ENCODE measurements at places on chromosomes 16 and 17.

- no peak for DNase-seq
These were observed 95.0 kb downstream of the ADCY9 start for GRCh38 chr16:4021070-4021779.

DNA sequence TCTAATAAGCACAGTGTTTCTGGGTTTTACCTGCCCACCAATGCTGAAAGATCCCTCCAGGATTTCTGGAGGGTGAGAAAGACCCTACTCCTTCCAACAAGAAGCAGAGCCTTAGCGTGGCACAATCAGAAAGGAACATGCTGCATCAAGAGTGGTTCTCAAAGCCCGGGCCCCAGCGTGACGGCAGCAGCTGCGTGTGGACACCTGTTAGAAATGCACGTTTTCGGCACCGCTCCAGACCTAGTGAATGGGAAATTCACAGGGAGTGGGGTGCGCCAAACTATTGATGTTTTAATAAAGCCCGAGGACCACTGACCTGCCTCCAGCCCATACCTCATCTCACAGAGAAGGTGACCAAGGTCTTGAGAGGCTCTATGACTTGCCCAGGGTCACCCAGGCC is 55.8 kb downstream of the PECAM1 start:
- no peak for DNase-seq

DNA sequence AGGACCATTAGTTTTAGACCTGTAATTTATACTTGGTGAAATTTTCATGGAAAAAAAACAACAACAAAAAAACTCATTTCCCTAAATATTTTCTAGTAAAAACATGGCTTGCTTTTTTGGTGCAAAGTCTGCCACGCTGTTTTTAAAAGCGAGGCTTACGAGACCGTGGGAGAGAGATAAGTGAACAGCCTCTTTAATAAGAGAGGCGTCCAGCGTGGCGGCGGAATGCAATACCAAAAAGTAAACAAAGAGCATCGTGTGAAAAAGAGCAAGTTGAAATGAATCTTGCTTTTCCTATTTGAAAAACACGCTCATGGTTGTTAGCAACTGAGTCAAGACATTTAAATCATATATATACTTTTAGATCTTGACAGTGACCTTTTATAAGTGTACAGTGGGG is 10.5 kb upstream of the MSI2 start:
- DNase-seq = no peak

DNA sequence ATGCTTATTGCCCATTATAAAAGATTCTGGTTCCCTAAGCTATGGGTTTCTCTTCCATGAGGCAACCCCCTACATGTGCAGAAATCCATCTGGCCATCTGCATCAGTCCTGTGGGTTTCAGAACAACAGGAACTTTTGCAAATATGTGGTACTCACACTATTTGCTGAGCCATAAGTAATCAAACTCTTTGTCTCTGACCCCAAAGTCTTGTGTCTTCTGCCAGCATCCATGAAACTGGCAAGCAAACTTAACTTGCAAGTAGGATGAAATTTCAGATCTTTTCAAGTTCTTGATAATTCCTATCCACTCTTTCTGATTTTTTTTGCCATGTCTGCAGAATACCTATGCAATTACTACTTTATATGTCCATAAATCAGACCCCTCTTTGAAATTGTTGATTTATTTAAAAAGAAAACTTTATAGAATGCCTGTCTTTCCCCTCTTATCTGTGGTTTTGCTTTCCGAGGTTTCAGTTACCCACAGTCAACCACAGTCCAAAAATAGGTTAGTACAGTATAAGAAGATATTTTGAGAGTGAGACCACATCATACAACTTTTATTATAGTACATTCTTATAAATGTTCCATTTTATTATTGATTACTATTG is 158.4 kb upstream of the IRX3 start:
- no peak for DNase-seq

- no peak for DNase-seq
These were observed 263.9 kb downstream of the BCAS3 start for GRCh38 chr17:60941571-60941970.

GRCh38 chr17:40315206-40315605 is 6.2 kb downstream of the RARA start:
- DNase-seq = no peak

DNA sequence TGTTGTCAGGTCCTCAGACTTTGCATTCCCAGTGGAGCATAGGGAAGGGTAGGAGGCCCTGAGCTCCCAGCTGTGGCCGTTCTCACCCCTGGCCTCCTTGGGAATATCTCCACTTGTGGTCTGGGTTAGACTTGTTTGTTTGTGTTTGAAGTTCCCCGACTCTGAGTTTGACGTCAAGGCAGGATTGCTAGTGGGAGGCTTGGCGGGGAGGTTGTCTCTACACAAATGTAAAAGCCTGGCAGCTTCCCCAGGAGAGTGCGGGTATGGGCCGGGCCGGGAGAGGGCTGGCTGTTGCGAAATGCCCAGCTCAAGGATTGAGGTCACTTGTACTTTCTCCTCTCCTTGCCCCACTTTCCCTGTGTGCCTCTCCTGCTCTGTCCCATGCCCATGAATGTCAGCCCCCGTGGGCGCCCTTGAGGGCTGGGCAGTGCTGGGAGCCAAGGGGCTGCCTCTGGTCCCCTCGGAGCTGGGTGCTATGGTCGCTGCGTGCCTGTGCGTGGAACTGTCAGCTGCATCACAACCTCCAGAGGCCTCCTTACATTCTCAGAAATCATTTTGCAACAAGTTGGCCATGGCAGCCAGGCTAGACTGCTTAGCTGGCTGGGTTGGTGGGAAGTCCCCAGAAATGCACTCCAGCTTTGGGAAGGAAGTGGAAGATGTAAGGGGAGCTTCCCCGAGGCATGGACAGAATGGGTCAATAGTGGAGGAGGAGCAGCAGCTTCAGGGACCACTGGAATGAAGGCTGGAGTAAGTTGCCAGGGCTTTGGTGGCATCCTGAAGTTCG is 84.3 kb downstream of the KSR1 start:
- no peak for DNase-seq

- no peak for DNase-seq
These were observed 18.9 kb upstream of the SLC39A11 start for GRCh38 chr17:73111386-73111785.

DNA sequence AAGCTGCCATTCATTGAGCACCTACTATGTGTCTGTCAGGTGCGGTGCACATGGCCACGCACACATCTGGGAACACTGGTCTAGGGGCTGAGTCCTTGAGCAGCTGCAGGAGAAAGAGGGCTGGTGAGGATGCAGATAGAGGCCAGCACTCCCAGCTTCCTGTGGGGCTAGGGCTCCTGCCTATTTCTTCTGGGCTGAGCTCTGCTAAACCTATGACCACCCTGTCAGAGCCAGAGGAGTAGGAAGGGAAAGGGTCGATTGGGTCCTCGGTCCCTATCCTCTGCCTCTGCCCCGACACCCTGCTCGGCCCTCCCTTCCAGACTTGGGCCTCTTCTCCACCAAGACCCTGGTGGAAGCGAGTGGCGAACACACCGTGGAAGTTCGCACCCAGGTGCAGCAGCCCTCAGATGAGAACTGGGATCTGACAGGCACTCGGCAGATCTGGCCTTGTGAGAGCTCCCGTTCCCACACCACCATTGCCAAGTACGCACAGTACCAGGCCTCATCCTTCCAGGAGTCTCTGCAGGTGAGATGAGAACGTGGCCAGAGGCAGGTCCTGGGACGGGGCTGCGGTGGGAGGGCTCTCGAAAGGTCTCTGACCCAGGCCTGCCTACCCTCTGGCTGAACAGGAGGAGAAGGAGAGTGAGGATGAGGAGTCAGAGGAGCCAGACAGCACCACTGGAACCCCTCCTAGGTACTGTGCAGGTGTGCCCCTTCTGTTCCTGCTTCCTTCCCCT is 4.0 kb upstream of the TMEM88 start:
- no peak for DNase-seq

DNA sequence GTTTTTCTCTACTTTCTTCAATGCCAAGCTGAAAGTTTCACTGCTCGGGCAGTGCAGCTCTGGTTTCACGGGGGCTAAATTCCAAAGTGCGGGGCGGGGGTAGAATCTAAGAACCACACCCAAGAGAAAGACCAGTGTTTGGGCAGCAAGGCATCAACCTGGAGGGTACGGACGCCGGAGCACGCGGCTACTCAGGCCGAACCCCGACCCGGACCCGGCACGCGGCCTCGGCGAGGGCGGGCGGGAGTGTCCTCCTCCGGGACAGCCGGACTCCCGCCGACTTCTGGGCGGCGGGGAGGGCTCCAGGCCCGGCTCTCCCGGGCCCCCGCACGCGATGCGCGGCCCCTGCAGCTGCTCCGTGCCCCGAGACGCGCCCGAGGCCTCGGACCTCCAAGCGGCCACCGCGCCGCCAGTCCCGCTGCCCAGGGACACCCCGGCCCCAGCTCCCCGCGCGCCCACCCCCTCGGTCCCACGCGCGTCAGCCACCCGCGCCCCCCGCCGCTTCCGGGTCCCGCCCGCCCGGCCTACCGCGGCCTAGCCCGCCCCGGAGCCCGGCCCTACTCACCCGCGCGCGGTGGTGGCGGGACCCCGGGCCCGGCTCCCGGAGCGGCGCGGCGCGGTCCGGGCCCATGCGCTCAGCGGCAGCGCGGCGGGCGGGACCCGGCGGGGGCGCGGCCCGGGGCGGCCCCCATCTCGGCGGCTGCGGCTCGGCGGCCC is 561 bp downstream of the AXIN1 start:
- no peak for DNase-seq

GRCh38 chr16:1677942-1678499 is at the start of gene JPT2:
Gene JPT2 (plus strand): TSS chr16:1678279. CDS start chr16:1678313, 34 bp downstream.
- peak; percentile 85 for DNase-seq

- DNase-seq = no peak
These were observed 31.1 kb downstream of the DHRS7C start for GRCh38 chr17:9760266-9760665.

DNA sequence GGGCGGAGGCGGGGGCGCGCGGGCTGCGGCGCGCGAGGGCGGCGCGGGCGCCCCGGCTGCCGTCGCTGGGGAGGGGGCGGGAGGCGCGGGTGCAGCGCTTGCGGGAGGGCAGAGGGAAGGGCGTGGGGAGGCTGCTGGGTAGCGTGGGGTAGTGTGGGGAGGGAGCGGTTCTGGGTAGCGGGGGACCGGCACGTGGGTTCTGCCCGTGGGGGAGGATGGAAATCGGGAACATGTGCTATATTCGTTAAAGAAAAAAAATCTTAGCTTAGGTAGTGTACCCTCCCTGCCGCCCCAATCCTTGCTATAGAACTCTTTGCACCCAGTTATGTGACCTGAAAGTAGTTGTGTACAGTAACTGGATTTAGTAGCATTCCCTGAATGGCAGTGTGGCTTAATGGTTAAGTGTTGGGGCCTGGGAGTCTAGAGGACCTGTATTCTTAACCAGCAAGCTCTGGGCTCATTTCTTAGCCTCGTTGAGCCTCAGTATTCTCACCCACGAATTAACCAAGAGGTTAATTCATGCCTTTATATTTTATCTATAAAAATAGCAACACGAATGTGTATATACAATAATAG is 646 bp downstream of the RABEP1 start:
- DNase-seq = peak; percentile 12
